Kidney tubule cell (primary cell): ENCODE measurements at places on chromosomes 13 and 19.

DNA sequence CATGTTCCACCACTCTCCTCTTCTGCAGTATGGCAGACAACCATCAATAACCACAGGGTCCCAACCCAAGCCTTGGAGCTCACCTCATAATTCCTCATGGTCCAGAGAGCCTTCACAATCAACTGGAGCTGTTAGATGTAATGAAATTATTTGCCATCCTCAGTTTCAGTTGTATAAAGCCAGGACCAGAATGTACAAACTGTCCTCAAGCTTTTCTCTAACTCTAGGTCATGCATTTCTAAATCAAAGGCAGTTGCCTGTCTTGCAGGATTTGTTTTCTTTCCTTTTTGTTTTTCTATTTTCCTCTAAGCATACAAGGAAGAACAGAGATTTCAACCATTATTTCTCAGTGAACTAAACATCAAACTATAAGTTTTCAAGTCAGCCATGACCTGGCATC lies 182.5 kb upstream of the SERP2 start:
- no peak for DNase-seq

- no peak for DNase-seq
Observed at GRCh38 chr13:110107568-110108347, 199.2 kb downstream of the COL4A1 start.

- no peak for DNase-seq
Observed at GRCh38 chr19:13996928-13997630, 9.0 kb downstream of the RFX1 start.

GRCh38 chr19:36067681-36068080 lies 13.0 kb downstream of the WDR62 start:
- no peak for DNase-seq

GRCh38 chr13:84500016-84500415 lies 617.7 kb upstream of the SLITRK1 start:
- DNase-seq, result no peak

GRCh38 chr19:7909471-7910067 lies 5.1 kb upstream of the TGFBR3L start:
- no peak for DNase-seq

GRCh38 chr13:48230541-48230940 lies 2.5 kb upstream of the ITM2B start:
- DNase-seq, result peak; percentile 34

GRCh38 chr19:2575734-2576481 lies 100.0 kb downstream of the GADD45B start:
- DNase-seq, result no peak

GRCh38 chr19:14102102-14102696 lies 11.6 kb upstream of the SAMD1 start:
- DNase-seq, result no peak

DNA sequence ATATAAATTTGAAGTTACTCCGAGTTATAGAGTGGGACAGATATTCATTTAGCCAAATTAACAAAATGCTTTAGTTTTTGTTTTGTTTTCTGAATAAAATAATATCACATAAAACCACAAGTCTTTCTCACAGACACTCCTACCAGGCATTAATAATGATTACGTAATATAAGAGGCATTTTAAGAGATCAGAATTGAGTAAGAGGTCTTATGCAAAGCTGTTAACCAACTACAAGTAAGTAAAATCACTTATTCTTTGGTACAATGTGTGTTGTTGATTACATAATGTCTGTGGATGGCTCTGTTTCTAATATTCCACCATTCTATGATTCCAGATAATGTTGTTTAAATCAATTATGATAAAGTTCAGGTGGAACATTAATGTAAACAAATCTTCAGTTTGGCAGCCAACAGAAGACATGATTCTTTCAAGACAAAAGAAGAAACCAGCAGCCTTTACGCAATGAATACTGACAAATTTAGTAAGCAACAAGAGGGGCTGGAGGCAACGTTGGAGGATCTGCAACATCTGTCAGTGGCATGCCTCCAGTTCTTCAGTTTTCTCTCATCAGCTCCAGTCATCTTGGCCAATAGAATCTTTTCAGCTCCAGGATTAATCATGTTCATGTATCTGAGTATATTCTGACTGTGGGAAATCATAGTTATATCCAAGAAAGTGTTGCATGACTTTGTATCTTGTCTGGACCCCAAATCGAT lies 403.8 kb downstream of the SLITRK5 start:
- no peak for DNase-seq

- no peak for DNase-seq
Observed at GRCh38 chr13:106311004-106311403, 224.5 kb downstream of the EFNB2 start.

- DNase-seq, result no peak
Observed at GRCh38 chr19:15116856-15117255, 9.7 kb downstream of the SYDE1 start.

GRCh38 chr19:12985049-12985776 lies 10.1 kb upstream of the NFIX start:
- peak; percentile 73 for DNase-seq

DNA sequence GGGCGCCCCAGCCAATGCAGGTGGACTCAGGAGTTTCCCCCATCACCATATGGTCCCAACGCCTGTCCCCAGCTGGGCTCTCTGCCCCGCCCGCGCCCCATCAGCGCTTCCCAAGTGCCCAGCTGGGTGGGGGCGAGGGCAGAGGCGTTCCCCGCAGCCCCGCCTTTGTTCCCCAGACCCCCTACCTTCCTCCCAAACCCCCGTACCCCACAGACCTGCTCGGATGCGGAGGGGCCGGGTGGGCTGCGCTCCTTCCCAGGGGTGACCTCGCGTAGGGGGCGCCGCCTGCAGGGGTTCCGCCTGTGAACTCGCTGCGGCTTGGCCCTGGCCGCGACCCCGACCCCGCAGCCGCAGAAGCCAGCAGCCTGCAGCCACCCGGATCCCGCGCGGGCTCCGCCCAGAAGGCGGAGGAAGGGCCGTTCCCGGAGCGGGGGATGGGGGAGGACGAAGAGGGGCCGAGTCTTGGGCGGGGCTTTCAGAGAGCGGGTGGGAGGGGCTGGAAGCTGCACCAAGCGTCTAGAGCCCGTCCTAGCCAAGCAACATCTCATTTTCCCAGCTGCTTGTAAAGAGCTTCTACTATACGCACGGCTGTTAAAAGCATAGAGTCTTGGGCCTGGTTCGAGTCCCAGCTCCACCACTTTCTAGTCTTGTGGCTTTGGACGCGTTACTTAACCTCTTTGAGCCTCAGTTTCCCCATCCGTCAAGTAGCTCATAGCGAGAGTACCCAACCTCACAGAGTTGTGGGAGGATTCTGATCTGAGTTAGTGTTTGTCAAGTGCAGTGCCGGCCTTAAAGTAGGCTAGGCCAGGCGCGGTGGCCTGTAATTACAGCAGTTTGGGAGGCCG lies at the start of gene RAB3D:
Gene RAB3D (minus strand): TSS at position 404 of the 845 bp plus-strand sequence. CDS start 2,258 bp downstream, outside the sequence.
- peak; percentile 81 for DNase-seq

DNA sequence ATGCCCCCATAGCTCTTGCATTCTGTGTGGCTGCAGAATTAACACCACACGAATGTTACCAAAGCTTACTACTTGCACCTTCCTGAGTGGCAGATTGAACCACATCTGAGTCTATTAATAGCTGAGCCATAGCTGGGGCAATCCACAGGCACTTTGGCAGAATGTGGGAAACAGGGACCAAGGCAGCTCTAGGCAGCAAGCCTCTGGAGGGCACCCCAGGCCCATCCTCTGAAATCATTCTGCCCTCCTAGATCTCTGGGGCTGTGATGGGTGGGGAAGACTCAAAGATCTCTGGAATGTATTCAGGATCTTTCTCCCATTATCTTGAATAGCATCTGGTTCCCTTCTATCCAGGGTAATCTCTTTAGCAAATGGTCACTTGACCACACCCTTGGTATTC lies 139.3 kb downstream of the TNFRSF19 start:
- DNase-seq, result no peak

- peak; percentile 92 for DNase-seq
Observed at GRCh38 chr19:752652-753517, 2.0 kb downstream of the MISP start.

- peak; percentile 6 for DNase-seq
Observed at GRCh38 chr13:71218960-71219359, 648.0 kb downstream of the DACH1 start.

- peak; percentile 75 for DNase-seq
Observed at GRCh38 chr19:46076951-46077814, 36.4 kb upstream of the IGFL4 start.

GRCh38 chr13:83895994-83896580 lies 13.8 kb upstream of the SLITRK1 start:
- DNase-seq, result peak; percentile 70

DNA sequence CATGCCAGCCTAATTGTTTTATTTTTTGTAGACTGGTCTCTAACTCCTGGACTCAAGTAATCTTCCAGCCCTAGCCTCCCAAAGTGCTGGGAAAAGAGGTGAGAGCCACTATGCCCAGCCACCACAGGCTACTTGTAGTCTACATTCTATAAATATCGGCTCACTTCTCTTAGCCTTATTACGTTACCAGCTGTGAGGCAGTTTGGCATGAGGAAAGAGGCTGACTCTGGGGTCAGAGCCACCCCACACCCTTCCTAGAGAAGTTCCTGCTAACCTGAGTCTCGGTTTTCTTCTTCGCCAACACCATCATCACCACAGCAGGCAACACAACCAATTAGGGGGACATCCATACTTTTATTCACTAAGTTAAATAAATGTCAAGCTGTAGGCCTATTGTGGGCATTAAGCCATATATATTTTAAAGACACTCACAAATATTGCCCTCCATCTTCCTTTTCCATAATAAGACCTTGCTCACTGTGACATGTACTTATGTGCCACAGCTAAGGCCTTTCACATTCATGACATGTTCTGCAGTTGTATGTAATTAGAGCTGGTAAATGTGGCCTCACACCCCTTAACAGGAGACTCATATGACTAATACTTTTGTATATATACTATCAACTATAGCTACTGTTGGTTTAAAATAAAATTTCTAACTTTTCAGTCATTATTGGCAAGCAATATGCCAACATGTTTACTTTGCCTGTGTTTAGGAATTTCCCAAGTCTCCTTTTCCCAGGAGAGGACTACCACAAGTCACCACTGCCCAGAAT lies 5.7 kb downstream of the SLC25A30 start:
- DNase-seq, result peak; percentile 37

GRCh38 chr19:37988758-37989635 lies 82.0 kb downstream of the SIPA1L3 start:
- DNase-seq, result no peak

- DNase-seq, result no peak
Observed at GRCh38 chr13:102569488-102569887, 27.3 kb upstream of the TPP2 start.

GRCh38 chr13:51148952-51149573 lies 38.0 kb upstream of the C13orf42 start:
- peak; percentile 43 for DNase-seq

DNA sequence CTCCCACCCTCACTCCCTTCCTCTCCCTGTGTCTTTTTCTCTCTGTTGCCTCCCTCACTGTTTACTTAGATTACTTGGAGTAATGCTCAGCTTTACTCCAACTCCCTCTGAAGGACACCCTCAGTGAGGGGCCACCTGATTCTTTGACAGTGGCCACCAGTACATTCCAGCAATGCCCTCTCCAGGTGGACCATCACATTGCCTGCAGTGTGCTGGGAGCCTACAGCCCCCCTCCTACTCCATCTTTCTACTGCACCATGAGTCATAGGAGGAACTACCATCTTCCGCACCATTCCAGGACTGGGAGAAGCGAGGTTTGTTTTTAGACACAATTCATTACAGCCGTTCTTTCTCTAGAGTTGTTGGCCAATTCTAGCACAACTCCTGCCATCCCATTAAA lies 96.6 kb upstream of the POSTN start:
- no peak for DNase-seq

- DNase-seq, result no peak
Observed at GRCh38 chr19:1584500-1585242, 8.0 kb downstream of the MBD3 start.

GRCh38 chr13:59970847-59971246 lies 192.9 kb downstream of the DIAPH3 start:
- DNase-seq, result no peak

DNA sequence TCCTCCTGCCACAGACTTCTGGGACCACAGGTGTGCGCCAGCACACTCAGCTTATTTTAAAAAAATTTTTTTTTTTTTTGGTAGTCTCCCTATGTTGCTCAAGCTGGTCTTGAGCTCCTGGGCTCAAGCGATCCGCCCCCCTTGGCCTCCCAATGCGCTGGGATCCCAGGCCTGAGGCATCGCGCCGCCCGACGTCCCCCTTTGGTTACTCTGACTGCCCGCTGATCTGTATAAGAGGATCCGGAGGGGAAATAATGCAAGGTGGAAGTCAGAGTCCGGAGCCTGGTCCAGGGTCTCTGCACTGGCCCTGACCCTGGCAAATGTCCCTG lies 486 bp upstream of the ZNF805 start:
- DNase-seq, result no peak

DNA sequence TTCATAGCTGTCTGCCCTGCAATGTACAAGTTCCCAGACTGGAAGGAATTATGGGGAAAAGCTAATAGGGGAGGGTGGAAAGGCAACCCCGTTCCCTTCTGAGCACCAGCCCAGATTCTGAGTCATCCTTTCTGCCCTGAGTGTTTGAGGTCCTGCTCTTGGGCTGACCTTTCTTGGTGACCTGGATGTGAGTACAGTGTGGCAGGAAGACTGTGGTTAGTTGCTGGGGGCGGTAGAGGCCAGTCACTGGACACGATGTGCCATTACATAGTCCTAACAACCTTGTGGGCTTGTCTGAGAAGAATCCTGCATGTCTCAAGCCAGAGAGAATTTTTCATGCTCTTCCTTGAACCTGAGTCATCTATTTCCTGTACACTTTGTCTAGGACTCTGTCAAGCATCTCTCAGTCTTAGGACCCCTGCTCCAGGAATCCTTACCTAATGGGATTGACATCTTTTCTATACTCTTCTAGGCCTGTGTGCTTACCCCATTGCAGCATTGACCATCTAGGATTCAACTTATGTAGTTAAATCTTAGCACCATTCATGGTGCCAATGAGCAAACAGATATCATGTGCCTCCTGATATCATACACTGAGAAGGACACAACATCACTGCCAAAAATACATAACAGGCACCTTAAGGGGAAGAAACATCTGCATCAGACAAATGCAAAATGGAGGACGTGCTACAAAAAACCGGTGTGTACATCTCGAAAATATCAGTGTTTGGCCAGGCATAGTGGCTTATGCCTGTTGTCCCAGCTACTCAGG lies 8.1 kb upstream of the ANGPTL4 start:
- DNase-seq, result peak; percentile 99

DNA sequence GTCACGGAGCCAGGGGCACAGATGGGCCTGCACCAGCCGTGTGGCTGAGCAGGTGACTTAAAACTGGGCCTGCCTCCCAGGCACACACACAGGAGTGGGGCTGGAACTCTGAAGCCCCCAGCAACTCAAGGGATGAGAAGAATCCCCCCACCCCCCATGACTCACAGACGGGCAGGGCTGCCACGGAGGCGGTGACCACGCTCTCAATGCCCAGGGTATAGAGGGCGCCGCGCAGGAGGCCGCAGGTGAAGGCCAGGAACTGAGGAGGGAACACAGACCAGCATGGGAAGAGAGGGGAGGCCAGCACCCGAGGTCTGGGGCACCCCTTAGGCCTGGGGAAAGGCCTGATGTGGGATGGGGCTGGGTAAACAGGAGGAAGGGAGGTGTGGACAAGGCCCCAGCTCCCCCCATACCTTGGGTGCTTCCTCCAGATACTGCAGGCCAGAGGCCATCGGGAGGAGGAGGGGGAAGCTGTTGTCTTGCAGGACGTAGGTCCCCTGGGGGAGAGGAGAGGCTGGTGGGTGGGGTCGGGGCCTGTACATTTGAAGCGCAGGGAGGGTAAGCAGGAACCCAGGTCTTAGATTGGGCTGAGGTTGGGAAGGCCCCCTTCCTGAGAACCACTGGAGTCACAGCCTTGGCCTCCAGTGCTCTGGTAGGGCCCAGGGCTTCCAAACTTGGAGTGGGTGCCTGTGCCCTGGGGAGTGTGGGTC lies 3.1 kb upstream of the NKPD1 start:
- DNase-seq, result no peak

- DNase-seq, result no peak
Observed at GRCh38 chr19:19081642-19082151, 17.9 kb downstream of the SLC25A42 start.
